ENCODE measurements at places on chromosomes 1 and 21. TPM values are rescaled to one million over a fixed set of nuclear protein-coding genes. Genes with fewer than 3 reads are reported as not detected.
A peak's percentile ranks its signal among the peaks of the same experiment; 100 is the strongest.

Gene DCST2
- total RNA-seq, result 0.40 TPM

- DNase-seq, result no peak
- H3K4me1 ChIP-seq, result peaks cover 2% of the 10 kb centered on the region
- no peaks in the 10 kb centered on the region for H3K36me3 ChIP-seq
- no peak overlapping the region for H3K4me3 ChIP-seq
- H3K27me3 ChIP-seq, result no peaks in the 10 kb centered on the region
Observed at GRCh38 chr1:40622936-40623629, 42.4 kb downstream of the RIMS3 start.

GRCh38 chr21:46429754-46430681, 28.7 kb upstream of the DIP2A start:
- peaks cover 36% of the 10 kb centered on the region for H3K36me3 ChIP-seq
- no peak overlapping the region for H3K27ac ChIP-seq

DNA sequence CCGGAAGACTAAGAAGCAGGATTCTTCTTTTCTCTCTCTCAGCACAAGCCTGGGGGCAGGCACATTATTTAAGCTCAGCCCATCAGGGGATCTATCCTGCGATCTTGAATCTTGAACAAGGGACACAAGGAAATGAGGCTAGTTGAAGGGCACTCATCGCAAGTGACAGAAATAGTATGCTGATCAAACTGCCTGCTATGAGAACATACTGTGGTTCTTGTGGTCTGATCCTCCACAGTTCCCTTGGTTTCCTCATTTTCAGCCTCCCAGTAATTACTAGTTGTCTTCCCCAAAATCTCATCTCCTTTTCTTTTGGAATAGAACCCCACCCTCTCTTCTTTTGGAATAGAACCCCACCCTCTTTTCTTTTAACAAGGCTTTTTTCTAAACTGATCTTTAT, 6.5 kb downstream of the ANKRD45 start:
- no peak overlapping the region for H3K27ac ChIP-seq
- H3K27me3 ChIP-seq, result peaks cover 11% of the 10 kb centered on the region
- H3K4me1 ChIP-seq, result no peaks in the 10 kb centered on the region
- H3K36me3 ChIP-seq, result no peaks in the 10 kb centered on the region
- no peak for DNase-seq

GRCh38 chr1:78426408-78426807, 64.4 kb upstream of the PTGFR start:
- no peak for DNase-seq
- peaks cover 3% of the 10 kb centered on the region for H3K27me3 ChIP-seq
- no peaks in the 10 kb centered on the region for H3K36me3 ChIP-seq
- no peak overlapping the region for H3K27ac ChIP-seq
- H3K4me1 ChIP-seq, result no peaks in the 10 kb centered on the region

Gene UCHL5
- total RNA-seq, result 44.8 TPM

GRCh38 chr1:203986887-203987461, 85.9 kb upstream of the SOX13 start:
- H3K4me1 ChIP-seq, result peaks cover 5% of the 10 kb centered on the region
- H3K27ac ChIP-seq, result no peak overlapping the region
- H3K36me3 ChIP-seq, result no peaks in the 10 kb centered on the region
- peaks cover 10% of the 10 kb centered on the region for H3K27me3 ChIP-seq

GRCh38 chr21:43307677-43308070, 119.3 kb downstream of the SIK1 start:
- H3K4me3 ChIP-seq, result no peak overlapping the region
- peaks cover 3% of the 10 kb centered on the region for H3K27me3 ChIP-seq
- no peak overlapping the region for H3K27ac ChIP-seq
- DNase-seq, result no peak
- no peaks in the 10 kb centered on the region for H3K36me3 ChIP-seq

Gene UBL4B
- total RNA-seq, result not detected

GRCh38 chr1:39177706-39178105, 26.8 kb upstream of the MACF1 start:
- H3K27ac ChIP-seq, result no peak overlapping the region
- no peaks in the 10 kb centered on the region for H3K27me3 ChIP-seq
- no peak for DNase-seq
- no peaks in the 10 kb centered on the region for H3K36me3 ChIP-seq

DNA sequence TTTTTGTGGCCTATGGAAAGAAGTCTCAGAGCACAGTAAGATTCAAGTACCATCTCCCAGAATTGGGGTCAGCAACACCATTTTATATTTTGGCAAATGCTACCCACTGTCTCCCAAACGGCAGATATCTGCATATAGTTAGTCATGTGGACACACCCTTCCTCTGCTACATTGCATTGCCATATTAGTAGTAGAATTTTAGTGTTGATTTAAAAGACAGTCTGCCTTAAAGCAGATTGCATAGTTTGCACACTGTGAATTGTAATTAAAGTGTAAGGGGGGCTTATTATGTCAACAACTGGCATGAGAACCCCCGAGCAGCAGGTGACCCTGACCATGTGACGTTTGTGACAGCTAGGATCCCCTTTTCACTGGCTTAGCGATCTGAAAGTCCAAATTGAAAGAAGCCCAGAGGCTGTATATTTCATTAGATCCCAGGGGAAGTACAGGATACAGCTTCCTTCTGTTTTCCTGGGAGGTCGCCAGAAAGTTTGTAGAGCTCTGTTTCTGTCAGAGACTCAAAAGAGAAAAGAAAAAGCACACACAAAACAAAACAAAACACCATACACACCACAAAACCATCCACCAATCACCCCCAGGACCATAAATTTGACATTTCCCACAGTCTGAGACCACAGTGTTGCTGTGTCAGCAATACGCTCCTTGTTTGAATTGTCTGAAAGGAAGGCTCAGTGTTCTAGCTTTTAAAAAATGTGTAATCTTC, 172.4 kb downstream of the NFIA start:
- no peak for DNase-seq
- peaks cover 19% of the 10 kb centered on the region for H3K4me1 ChIP-seq
- no peaks in the 10 kb centered on the region for H3K27me3 ChIP-seq
- no peak overlapping the region for H3K27ac ChIP-seq

DNA sequence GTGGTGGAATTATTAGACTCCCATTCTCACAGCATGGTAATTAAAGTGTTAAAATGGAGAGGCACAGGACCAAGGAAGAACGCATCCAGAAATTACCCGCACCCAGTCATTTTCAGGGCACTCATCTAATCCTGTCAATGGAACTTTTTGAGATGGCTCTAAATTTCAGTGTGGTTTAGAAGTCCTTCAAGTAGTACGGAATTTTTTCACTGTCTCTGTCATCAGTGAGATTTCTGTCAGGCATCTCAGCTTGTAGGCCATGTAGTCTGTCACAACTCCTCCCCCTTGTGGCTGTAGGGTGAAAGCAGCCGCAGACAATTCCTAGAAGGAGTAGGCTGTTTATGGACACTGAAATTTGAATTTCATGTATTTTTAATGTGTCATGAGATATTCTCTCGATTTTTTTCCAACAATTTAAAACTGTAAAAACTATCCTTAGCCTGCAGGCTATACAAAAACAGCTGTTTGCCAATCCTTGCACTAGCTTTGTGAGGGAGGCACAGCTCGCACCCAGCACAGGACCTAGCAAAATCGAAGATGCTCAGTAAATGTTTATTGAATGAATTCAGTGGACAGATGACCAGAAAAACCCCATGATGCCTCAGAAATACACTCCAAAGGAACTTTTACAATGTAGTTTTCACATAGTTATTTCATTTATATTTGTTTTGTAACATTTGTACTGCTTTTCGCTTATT, 6.6 kb upstream of the NUP133 start:
- H3K36me3 ChIP-seq, result peaks cover 6% of the 10 kb centered on the region
- no peak overlapping the region for H3K4me3 ChIP-seq
- no peaks in the 10 kb centered on the region for H3K27me3 ChIP-seq

GRCh38 chr1:42759114-42759513, 7.7 kb downstream of the P3H1 start:
- no peak for DNase-seq
- no peaks in the 10 kb centered on the region for H3K27me3 ChIP-seq
- no peak overlapping the region for H3K4me3 ChIP-seq
- peaks cover 5% of the 10 kb centered on the region for H3K4me1 ChIP-seq
- H3K36me3 ChIP-seq, result peaks cover 44% of the 10 kb centered on the region

DNA sequence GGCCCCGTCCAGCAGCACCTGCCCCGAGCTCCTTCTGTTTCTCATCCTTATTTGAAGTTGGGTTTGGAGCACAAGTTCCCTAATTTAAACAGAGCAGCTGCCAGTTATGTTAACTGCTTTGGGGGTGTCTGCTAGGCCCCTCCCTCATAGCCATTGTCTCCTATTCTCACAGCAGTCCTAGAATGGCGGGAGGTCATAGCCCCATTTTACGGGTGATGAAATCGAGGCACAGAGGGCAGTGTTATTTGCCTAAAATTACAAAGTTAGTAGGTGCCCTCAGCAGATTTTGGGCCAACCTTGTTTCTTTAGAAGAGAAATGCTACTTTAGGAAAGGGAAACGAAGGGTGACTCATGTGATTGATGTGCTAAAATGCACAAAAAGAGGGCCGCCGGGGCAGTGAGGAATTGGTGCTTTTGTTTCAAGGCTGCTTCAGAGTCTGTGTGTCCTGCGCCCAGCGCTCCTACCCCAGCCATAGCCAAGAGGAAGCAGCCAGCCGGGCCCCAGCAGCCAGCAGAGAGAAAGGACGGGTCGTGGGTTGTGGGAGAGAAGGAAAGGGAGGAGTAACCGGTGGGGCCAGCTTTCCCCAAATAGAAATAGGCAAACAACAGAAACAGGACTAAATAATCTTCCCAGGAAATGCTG, 13.0 kb downstream of the VANGL1 start:
- no peaks in the 10 kb centered on the region for H3K27me3 ChIP-seq
- H3K4me3 ChIP-seq, result no peak overlapping the region
- H3K4me1 ChIP-seq, result peaks cover 27% of the 10 kb centered on the region
- H3K36me3 ChIP-seq, result peaks cover 53% of the 10 kb centered on the region
- no peak for DNase-seq

DNA sequence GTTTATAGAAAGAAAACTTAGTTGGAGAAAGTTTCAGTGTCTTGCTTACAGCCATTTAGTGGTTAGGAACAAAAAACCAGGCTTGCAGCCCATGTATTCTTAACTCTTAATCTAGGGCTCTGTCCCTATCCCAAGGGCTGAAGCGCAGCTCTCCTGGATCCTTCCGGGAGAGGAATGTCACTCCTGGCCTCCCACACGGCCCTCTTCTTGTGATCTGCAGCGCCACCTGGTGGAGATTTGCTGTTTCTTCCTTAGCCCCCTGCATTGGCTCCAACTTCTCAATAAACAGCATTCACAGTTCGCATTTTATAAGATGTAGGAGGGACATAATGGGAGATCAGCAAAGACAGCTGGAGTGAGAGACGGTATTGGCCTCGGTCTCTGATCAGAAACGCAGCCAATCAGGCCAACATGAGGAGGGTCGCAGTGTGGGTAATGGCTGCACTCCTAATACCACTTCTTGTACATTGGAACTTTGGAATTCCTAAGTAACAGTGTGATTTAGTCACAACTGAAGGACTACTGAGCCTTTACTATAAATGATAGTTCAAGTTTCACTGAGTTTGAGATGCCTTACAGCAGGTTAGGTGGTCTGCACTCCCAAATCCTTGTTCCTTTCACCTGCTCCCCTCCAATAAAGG, 283.4 kb downstream of the ASTN1 start:
- no peaks in the 10 kb centered on the region for H3K4me1 ChIP-seq
- no peaks in the 10 kb centered on the region for H3K36me3 ChIP-seq
- peak; percentile 39 for DNase-seq
- H3K27me3 ChIP-seq, result no peaks in the 10 kb centered on the region

Gene COL24A1
- not detected for total RNA-seq

DNA sequence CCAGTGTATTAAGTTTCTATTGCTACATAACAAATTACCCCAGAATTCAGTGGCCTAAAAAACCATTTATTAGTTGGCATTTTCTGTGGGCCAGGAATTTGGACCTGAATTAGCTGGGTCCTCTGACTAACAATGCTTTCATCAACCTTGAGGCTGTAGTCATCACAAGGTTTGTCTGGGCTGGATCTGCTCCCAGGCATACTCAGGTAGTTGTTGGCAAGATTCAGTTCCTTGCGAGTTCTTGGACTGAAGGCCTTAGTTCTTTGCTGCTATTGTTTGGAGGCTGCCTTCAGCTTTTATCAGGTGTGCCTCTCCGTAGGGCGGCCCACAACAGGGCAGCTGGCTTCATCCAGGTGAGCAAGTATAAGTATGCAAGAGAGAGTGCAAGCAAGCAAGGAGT, 31.4 kb upstream of the DEPDC1 start:
- H3K4me1 ChIP-seq, result no peaks in the 10 kb centered on the region
- H3K27ac ChIP-seq, result no peak overlapping the region
- H3K4me3 ChIP-seq, result no peak overlapping the region
- no peak for DNase-seq

Data from activated CD4-positive, alpha-beta memory T cell treated with anti-CD3 and anti-CD28 coated beads, Interleukin-2, amount 10 ng/mL, durations not matched to agents 7 days and 5 days (primary cell).